GM12892 (cell line): ENCODE measurements at places on chromosomes 7 and 10.

- no peak for DNase-seq
Measured at GRCh38 chr7:137282043-137282442, 61.5 kb downstream of the PTN start.

DNA sequence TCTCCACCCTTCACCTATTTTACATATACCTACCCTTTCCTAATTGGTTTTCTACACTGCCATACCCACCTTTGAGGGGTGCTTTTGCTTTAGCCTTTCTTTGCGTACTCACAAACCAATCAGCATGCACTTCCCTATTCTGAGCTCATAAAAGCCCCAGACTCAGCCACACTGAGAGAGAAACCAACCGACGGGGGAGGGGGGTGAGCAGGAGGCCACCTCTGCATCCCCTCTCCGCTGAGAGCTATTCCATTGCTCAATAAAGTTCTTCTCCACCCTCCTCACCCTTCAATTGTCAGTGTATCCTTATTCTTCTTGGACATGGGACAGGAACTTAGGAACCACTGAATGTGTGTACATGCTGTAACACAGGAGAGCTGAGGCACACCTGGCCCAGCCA is 9.0 kb upstream of the FKBP9 start:
- no peak for DNase-seq

GRCh38 chr7:30968747-30969603 is 5.2 kb downstream of the GHRHR start:
- DNase-seq = no peak

DNA sequence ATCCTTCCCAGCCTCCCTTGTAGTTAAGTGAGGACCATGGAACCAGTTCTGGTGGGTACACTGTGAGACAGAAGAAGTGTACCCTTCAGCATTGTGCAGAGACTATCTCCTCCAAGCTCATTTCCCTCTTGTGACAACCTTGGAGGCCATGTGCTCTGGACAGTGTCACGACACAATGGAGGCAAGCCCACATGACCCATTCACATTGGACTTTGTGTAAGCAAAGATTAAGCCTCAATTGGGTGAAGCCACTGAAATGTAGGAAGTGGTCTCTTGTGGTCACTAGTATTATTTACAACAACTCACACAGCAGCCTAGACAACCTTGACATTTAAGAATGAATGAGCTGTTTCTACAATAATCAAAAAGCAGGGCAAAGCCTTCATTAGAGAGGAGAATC is 124.2 kb downstream of the INHBA start:
- no peak for DNase-seq

- no peak for DNase-seq
Measured at GRCh38 chr10:522350-522749, 167.1 kb downstream of the DIP2C start.

GRCh38 chr10:95602382-95602781 is 41.2 kb upstream of the SORBS1 start:
- no peak for DNase-seq

GRCh38 chr7:155798673-155799439 is 13.4 kb downstream of the SHH start:
- no peak for DNase-seq

GRCh38 chr10:46223064-46223480 is 63.7 kb upstream of the ANTXRL start:
- no peak for DNase-seq
